ENCODE measurements at places on chromosomes 13 and 19.

DNA sequence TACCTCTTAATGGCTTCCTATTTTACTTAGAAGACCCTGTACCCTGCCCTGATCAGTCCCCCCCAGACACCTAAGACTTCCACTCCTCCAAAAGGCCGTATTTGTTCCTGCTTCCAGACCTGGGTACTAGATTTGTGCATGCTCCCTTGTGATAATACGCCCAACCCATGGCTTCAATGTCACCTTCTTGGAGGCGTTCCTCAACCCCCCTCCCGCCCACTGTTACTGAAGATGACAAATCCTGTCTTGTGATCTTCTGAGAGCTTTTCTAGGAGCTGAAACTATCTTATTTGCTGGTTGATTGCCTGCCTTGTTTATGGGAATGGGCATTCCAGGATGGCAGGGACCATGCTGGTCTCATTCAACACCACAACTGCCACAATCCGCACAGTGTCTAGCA is 9.4 kb downstream of the SLC25A23 start:
- no peak for DNase-seq

- DNase-seq = no peak
Observed at GRCh38 chr13:60139272-60139671, 24.5 kb downstream of the DIAPH3 start.

DNA sequence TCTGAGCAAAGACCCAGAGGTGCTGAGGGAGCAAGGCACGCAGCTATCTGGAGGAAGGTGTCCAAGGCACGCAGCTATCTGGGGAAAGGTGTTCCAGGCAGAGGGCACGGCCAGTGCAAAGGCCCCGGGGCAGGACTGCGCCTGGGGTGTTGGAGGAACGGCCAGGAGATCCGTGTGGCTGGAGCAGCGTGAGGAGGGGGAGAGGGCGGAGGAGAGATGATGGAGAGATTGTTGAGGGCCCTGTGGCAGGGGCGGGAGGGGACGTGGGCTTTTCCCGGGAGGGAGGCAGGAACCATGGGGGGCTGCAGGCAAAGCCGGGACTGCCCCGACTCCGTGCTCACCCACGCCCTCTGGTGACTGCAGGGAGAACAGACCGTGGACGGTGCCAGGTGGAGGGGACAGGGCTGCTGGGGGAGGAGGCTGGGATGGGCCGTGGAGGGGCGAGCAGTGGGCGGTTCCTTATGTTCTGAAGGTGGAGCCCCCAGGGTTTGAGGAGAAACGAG is 13.3 kb upstream of the MISP start:
- DNase-seq = no peak

DNA sequence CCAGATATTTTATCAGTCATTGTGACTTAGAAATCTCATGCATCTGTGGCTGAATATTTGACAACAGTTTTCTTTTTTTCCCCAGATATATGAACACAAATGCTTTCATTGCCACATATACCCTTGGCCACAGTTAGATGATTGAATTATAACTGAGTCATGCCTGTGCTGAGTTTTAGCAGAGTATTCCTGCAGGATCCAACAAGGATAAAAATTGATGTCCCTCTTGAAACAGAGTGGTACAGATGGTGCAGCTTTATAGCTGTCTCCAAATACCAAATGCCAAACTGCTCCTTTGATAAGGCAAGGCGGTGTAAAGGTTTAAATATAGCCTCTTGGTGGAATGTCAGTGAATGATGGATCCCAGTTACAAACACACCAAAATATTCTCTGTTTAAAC is 428.5 kb downstream of the GPC6 start:
- DNase-seq = no peak

- no peak for DNase-seq
Observed at GRCh38 chr19:2121416-2122051, 24.8 kb downstream of the IZUMO4 start.
